ENCODE measurements at places on chromosomes 6 and 20.
A peak's percentile ranks its signal among the peaks of the same experiment; 100 is the strongest.

DNA sequence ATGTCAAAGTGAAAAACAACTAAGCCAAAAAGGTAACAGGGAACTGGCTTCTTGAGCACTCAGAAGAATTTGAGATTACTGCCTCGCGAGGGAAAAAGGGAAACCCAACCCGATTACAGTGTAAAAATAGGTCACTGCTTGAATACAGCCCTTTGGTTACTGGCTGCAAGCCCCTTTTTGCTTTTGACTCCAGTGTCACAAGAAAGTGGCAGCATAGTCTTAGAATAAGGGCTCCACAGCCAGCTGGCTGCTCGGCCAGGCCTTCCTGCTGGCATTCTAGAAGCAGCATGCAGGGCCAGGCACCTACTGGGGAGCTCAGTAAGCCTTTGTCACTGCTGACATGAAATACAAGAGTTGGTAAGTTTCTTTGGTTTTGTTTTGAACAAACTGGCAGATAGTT lies 83.0 kb downstream of the ZHX3 start:
- no peak for DNase-seq

- peak; percentile 53 for DNase-seq
Observed at GRCh38 chr6:37623666-37624065, 74.0 kb downstream of the MDGA1 start.

- DNase-seq, result no peak
Observed at GRCh38 chr6:24441599-24441904, 38.8 kb downstream of the MRS2 start.

GRCh38 chr20:53296451-53297153 lies 297.0 kb downstream of the ZNF217 start:
- no peak for DNase-seq

- no peak for DNase-seq
Observed at GRCh38 chr20:51037532-51038115, 14.7 kb upstream of the KCNG1 start.

DNA sequence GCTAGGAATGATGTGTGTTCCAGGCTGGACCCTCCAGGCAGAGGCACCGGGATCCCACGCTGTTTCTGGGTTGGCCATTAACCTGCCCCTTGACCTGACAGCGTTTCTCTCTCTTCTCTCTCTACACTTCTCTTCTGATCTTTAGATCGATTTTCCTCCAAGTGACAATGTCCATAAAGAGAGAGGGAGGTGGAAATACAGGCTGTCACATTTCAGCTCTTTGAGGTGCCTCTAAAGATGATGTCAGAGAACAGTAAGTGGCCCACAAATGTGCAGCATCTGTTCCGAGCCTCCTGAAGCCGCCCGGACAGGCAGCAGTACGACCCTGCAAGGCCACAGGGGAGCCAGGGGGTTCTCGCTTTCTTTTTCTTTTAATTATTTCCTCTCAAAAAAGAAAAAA lies 2.5 kb upstream of the SLCO4A1 start:
- DNase-seq, result no peak

GRCh38 chr20:57553376-57554018 lies 7.4 kb upstream of the PCK1 start:
- no peak for DNase-seq

DNA sequence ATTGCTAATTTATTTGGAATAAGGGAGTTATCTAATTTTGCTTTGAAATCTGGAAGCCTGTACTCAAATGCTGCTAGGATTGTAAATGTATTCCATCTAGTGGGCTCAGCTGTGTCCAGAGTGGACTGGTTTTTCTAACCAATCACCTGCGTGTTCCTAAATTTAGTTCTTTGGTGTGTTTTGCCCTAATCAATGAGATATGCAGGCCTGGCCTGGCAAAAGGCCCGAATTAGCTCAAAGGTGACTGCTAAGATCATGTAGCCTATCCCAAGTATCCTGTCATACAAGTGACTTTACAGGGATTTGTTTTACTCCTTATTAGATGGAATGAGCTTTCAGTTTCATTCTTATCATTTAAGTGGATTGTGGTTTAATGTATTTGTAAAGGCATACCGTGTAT lies 51.3 kb upstream of the ARMC2 start:
- no peak for DNase-seq

Data from foreskin keratinocyte (primary cell).